NCI-H82 (cell line): ENCODE measurements at places on chromosomes 2 and 18.

- DNase-seq: no peak
These were observed 974.9 kb upstream of the PIK3C3 start for GRCh38 chr18:40980171-40980570.

DNA sequence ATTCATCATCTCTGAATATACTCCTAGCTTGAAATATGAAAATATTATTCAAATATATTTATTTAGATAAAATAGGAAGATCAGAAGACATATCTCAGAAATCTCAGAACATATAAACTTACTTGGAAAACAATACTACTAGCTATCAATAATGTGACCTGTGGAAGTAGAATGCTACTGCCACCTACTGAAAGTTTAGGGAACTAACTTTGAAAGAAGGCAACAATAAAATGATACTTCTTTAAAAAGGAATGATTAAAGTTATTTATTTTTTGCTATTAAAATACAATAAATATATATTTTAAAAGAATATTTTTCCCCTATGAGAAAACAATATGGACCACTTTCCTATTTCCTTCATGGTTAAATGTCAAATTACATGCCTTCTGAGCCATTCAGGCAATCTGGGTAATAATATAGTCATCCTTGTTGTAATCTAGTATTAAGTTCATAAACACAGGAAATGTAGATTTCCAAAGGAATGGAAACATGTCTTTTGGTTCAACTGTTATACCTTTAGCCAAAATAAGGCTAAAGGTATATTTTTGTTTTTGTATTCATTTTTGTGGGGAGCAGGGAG is 26.0 kb downstream of the ACADL start:
- peak; percentile 40 for DNase-seq

GRCh38 chr2:73944714-73945113 is 18.0 kb downstream of the DGUOK start:
- no peak for DNase-seq

- DNase-seq: no peak
These were observed 705.9 kb downstream of the CCDC85A start for GRCh38 chr2:56889738-56890137.

GRCh38 chr2:226050822-226051221 is 651.3 kb downstream of the NYAP2 start:
- DNase-seq: no peak

DNA sequence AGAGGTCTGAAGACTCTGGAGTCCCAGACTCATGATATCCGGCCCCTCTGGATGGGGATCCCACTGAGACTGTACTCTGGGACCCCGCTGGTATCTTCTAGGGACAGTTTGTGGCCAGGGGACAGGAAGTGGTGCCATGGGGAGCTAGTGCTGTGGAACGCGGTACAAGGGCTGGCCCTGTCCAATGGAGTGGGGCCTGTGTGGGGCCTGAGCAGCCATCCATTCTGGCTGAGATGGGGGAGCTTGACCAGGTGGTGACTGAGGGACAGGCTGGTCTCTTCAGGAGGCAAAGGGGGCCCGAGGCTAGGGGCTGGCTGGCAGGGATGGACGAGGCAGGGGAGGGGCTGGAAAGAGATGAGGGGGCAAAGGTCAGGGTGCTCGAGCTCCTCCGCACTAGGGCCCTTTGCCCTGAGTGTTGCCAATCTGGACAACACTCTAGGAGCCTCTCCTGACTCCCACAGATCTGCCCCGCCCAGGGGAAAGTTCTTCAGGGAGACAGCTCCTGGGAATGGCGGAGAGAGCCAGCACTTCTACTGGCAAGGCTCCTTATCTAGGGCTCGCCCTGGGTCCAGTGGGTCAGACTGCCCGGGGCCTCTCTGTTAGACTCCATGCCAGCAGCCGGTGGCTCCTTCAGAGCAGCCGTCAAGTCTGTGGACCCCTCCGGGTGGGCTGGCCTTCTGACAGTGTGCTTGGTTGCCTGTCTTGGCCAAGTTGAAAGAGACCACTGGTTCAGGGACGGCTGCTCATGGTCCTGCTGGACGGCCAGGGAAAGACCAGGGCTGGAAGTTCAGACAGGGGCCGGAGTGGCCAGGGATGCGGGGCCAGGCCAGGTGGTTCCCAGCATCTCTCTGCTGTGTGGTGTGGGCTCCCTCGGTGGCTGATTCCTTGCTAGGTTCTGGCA is 12.3 kb downstream of the MALL start:
- DNase-seq: no peak

DNA sequence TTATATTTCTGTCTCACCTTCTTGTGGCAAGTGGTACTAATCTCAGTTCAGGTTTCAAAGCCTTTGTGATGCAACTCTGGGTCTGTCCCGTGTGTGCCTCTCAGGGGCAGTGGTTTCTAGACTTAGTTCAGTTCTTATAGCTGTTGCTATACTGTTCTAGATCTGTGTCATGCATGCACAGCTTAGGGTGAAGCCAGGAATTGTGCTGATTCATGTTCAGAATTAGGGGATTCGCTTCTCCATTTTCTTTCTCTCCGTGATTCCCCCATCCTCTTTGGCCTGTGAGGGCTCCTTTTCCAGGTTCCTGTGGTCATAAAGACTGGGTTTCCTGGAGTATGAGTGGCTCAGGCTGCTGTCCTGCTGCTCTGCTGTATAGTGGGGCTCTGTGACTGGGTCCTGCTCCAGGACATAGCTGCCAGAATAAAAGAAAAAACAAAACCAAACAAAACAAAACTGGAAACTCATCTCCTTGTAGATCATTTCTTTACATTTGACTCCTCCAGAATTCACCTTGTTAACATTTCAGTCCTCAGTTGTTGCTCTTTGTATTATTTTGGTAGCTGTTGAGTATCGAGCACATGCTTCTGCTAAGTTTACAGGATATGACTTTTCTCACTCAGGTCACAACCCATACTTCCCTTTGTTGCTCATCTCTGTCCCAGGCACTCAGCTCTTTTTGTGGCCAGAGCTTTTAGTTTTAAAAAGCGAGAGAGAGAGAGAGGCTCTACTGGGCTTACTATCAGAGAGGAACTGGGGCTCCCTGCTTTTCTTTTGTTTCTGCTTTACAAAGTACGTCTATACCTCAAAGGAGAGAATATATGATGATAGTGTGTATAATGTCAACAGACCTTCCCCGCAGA is 34.2 kb downstream of the CERS6 start:
- peak; percentile 56 for DNase-seq

GRCh38 chr2:16104315-16104948 is 164.1 kb downstream of the MYCN start:
- peak; percentile 48 for DNase-seq

DNA sequence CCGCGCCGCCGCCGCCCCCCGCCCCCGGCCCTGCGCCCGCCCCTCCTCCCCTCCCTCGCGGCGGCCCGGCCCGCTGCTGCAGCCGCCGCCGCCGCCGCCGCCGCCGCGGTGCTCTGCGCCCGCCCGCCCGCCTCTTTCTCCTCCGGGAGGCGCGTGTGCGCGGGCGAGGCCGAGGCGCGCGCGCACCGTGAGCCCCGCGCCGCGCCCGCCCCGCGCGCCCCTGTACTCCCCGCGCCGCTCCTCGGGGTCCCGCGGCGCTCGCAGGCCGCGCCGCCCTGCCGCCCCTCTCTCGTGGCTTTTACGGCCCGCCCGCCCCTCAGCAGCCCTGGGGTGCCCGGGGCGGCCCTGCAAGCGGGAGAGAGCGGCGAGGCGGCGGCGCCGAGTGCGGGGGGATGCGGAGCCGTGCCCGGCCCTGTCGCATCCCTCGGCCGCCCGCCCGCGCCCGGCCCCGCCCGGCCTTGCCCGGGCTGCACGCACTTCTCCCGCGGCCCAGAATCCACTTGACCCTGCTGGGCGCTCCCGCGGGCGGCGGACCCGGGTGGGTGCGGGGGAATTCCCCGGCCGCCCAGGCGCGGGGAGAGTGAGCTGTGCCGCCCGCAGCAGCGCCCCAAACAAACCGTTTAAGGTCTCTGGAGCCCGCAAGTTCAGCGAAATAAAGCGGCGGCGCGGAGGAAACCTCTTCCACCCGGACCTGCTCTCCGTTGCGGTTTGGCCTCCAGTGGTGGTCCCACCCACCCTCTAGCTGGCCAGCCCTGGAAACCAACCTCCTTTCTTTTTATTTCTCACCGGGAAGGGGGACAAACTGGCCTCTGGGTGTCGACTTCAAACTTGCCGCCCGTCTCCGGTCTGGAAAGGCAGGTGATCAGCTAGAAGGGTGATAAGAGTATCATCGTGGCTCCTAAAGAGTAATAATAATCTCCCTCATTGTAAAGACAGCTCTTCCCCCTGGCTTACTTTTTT is 37.4 kb downstream of the AFF3 start:
- no peak for DNase-seq
